ENCODE measurements at places on chromosomes 16 and 17. TPM values are rescaled to one million over a fixed set of nuclear protein-coding genes. Genes with fewer than 3 reads are reported as not detected.
A peak's percentile ranks its signal among the peaks of the same experiment; 100 is the strongest.

- no peak for DNase-seq
- H3K27me3 ChIP-seq, result no peaks in the 10 kb centered on the region
- peaks cover 27% of the 10 kb centered on the region for H3K36me3 ChIP-seq
- no peak overlapping the region for H3K4me3 ChIP-seq
- H3K4me1 ChIP-seq, result no peaks in the 10 kb centered on the region
- no peak overlapping the region for H3K27ac ChIP-seq
Measured at GRCh38 chr17:1074886-1075605, 78.1 kb downstream of the TIMM22 start.

- H3K27me3 ChIP-seq, result no peaks in the 10 kb centered on the region
- no peaks in the 10 kb centered on the region for H3K4me1 ChIP-seq
- no peak overlapping the region for H3K27ac ChIP-seq
- H3K36me3 ChIP-seq, result no peaks in the 10 kb centered on the region
Measured at GRCh38 chr17:67686241-67686640, 31.5 kb upstream of the NOL11 start.

The SOX8 gene
- total RNA-seq, result not detected

- H3K4me3 ChIP-seq, result no peak overlapping the region
- no peak for DNase-seq
- H3K27ac ChIP-seq, result no peak overlapping the region
- peaks cover 13% of the 10 kb centered on the region for H3K36me3 ChIP-seq
- no peaks in the 10 kb centered on the region for H3K4me1 ChIP-seq
Measured at GRCh38 chr16:66720766-66721165, 24.2 kb upstream of the CMTM4 start.

The SPATA22 gene
- total RNA-seq, result not detected

The GNPTG gene
- total RNA-seq, result 39.1 TPM

GRCh38 chr17:67602974-67603373 lies 114.8 kb upstream of the NOL11 start:
- H3K4me1 ChIP-seq, result no peaks in the 10 kb centered on the region
- H3K27me3 ChIP-seq, result no peaks in the 10 kb centered on the region
- H3K4me3 ChIP-seq, result no peak overlapping the region
- H3K27ac ChIP-seq, result no peak overlapping the region
- no peaks in the 10 kb centered on the region for H3K36me3 ChIP-seq
- peak; percentile 78 for DNase-seq

DNA sequence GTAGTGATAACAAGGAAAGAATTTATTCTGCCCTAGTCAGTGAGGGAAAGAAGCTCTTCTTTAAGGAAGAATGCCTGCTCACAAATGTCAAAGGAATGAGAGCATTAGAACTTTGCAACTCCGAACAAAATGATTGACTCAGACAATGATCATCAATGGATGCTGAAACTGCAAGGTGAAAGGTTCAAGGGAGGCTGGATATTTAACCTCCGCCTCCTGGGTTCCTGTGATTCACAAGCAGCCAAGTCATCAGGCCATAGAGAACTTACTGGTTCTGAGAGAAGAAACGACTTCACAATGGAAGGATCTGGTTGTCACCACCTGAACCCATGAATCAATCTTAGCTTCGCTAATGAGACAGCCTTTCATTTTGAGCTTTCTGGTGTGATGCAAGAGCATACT lies 16.0 kb upstream of the SCNN1B start:
- H3K27me3 ChIP-seq, result no peaks in the 10 kb centered on the region
- H3K36me3 ChIP-seq, result no peaks in the 10 kb centered on the region
- no peak overlapping the region for H3K4me3 ChIP-seq

- no peak overlapping the region for H3K4me3 ChIP-seq
- DNase-seq, result no peak
- H3K27ac ChIP-seq, result no peak overlapping the region
- no peaks in the 10 kb centered on the region for H3K27me3 ChIP-seq
- peaks cover 8% of the 10 kb centered on the region for H3K4me1 ChIP-seq
- H3K36me3 ChIP-seq, result no peaks in the 10 kb centered on the region
Measured at GRCh38 chr16:65473699-65474098, 351.8 kb upstream of the CDH11 start.

GRCh38 chr16:79972053-79972704 lies 371.6 kb upstream of the MAF start:
- H3K27me3 ChIP-seq, result no peaks in the 10 kb centered on the region
- H3K4me3 ChIP-seq, result no peak overlapping the region
- H3K36me3 ChIP-seq, result no peaks in the 10 kb centered on the region
- no peak overlapping the region for H3K27ac ChIP-seq
- no peak for DNase-seq

The TSR3 gene
- 20.1 TPM for total RNA-seq

GRCh38 chr16:13005721-13006247 lies 104.4 kb downstream of the SHISA9 start:
- no peaks in the 10 kb centered on the region for H3K36me3 ChIP-seq
- no peak for DNase-seq
- H3K27ac ChIP-seq, result no peak overlapping the region
- no peak overlapping the region for H3K4me3 ChIP-seq

DNA sequence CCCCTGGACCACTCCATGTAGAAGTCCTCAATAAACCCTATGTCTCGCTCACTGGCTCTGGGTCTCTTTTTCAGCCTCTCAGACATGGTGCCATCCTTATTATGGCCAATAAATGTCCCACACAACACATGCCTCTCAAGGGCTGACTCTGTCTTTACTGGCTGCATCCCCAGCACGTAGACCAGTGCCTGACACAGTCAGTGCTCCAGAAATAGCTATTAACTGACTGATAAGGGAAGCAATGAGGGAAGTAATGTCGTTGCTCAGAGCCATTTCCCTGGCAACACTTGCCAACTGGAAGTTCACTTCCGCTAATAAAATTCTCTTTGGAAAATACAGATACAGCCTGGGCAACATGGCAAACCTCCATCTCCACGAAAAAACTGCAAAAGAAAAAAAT lies 19.1 kb upstream of the APOH start:
- H3K4me3 ChIP-seq, result no peak overlapping the region
- no peak for DNase-seq
- no peaks in the 10 kb centered on the region for H3K36me3 ChIP-seq
- peaks cover 5% of the 10 kb centered on the region for H3K4me1 ChIP-seq
- H3K27me3 ChIP-seq, result no peaks in the 10 kb centered on the region

DNA sequence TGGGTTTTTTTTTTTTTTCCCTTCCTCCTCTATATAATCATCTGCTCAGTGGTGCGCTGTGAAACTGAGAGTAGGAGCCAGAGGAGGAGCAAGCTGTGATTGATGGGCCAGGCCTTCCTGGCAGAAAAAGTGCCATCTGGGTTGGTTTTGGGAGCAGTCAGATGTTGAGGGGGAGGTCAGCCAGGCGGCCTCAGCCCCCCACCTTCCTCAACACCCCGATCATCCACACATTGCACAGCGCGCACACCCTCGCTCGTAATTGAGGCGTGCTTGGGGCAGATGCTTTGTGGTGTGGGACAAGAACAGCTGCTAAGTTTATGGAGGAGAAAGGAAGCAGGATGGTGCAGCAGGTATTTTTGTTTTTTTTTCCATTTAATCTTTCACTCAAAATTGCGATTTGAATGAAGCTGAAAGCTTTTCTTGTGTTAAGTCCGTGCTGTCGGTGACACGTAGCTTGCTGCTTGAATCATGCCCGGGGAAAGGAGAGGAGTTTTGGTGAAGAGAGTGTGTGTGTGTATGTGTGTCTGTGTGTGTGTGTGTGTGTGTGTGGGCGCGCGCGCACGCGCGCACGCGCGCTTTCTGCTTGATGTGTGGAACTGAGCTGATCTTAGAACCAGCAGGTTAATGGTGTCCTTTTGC lies 177.4 kb downstream of the RBFOX1 start:
- H3K4me1 ChIP-seq, result no peaks in the 10 kb centered on the region
- H3K4me3 ChIP-seq, result no peak overlapping the region
- no peaks in the 10 kb centered on the region for H3K36me3 ChIP-seq
- DNase-seq, result no peak
- no peaks in the 10 kb centered on the region for H3K27me3 ChIP-seq

DNA sequence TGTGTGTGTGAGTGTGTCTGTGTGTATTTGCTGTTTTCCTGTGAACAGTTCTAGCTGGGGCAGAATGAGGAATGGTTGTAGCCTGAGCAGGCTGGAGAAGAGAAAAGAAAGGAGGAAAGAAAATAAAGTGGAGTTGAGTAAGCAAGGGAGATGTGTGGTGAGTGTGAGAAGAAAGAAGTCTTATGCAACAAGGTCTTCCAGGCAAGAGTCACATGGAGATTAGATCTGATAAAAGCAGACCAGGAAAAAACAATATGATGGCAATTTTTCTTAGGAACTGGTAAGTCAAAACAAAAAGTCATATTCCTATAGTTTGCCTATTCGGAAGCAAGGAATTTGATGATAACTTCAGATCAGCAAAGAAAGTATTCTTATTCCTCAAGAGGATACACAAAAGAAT lies 125.0 kb downstream of the HS3ST3A1 start:
- H3K4me1 ChIP-seq, result no peaks in the 10 kb centered on the region
- no peak overlapping the region for H3K27ac ChIP-seq
- no peak for DNase-seq
- H3K27me3 ChIP-seq, result no peaks in the 10 kb centered on the region
- H3K36me3 ChIP-seq, result no peaks in the 10 kb centered on the region

The CES5A gene
- total RNA-seq, result not detected

- no peak overlapping the region for H3K4me3 ChIP-seq
- no peak overlapping the region for H3K27ac ChIP-seq
- no peaks in the 10 kb centered on the region for H3K27me3 ChIP-seq
Measured at GRCh38 chr16:59341368-59341767, 607.3 kb upstream of the GOT2 start.

The IRX6 gene
- not detected for total RNA-seq

The CORO6 gene
- total RNA-seq, result 0.79 TPM

All from Karpas-422 (cell line).